ENCODE measurements at places on chromosomes 7 and 10.

- DNase-seq, result no peak
Observed at GRCh38 chr7:107076781-107077698, 32.5 kb downstream of the PRKAR2B start.

DNA sequence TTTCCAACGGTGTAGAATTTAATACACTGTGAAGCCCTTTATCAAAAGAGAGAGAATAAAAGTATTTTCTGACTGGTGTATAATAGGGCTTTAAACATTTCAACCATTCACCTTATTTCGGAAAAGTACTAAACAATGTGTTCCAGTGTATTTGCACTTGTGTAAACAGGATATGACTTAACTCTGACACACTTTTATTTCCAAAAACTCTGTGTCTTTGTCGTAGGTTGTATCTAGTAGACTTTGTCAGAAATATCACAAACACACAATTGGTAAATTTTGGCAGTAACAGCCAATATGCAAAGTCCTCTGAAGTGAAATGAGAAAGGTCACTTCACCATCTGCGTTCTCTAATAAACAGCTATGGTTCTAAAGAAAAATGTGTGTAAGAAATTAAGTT lies 10.3 kb upstream of the TSPAN13 start:
- no peak for DNase-seq

DNA sequence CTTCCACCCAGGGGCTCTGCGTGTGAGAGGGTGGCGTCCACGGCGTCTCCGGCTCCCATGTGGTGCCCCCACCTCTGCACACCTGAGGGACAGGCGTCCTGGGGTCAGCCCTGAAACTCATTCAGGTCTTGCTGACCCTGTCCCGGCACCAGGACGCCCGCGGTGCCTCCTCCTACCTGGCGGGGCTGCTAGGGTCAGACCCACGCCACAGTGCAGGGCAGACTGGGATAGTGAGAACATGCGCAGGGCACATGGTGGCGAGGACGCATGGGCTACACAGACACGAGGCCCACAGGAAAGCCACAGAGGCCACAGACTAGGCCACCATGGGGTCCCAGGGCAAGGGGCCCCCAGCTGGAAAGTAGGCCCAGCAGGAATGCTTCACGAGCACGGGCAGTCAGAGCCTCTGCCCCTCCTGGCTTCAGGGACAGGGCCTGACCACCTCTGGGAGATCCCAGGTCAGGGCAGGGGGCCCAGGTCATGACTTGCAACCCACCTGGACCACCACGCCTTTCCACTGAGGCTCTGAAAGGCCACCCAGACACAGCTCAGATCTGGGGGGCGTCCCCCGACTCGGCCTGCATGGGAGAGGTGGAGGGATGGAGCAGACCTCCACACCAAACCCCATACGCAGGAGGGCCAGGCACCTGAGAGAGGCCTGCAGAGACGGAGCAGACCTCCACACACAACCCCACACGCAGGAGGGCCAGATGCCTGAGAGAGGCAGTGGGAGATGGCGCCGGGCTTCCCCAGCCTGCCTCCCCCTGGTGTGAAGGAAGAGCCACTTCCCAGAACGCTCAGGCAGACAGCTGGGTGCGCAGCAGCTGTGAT lies 188.6 kb downstream of the ELFN1 start:
- no peak for DNase-seq

DNA sequence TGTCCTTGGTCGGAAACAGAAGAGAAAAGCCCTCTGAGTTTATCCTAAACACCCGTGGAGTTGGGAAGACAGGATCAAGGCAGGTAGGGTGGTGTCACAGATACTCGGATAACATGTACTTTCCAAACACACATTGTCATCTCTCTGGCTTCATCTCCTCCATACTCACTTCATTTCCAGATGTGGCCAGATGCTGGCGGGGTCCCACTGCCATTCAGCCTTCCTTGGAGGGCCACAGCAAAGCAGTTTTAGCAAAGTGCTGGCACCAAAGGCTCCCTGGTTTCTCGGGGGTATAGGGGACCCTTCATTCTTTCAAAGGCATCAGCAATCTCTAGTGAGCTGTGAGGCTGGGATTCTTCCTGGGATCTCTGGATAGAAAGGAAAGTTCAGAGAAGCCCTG lies 539.5 kb downstream of the TCERG1L start:
- no peak for DNase-seq

DNA sequence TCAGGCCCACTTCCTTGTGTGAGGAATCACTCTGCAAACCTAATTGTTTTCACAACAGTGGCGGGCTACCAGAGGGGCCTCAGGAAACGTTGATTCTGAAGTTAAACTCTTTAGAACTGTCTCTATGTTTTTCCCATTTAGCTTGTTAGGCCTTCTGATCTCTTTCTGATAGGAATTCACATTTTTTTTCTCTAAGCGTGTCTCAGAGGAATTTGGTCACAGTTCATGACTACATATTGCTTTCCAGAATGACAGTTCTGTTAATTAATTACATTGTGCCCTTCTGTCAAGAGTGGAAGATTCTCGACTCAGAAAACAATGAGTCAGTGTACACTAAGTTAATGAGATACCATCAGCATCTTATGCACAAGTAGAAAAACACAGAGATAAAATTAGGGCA lies 469.2 kb upstream of the C7orf33 start:
- DNase-seq, result no peak

DNA sequence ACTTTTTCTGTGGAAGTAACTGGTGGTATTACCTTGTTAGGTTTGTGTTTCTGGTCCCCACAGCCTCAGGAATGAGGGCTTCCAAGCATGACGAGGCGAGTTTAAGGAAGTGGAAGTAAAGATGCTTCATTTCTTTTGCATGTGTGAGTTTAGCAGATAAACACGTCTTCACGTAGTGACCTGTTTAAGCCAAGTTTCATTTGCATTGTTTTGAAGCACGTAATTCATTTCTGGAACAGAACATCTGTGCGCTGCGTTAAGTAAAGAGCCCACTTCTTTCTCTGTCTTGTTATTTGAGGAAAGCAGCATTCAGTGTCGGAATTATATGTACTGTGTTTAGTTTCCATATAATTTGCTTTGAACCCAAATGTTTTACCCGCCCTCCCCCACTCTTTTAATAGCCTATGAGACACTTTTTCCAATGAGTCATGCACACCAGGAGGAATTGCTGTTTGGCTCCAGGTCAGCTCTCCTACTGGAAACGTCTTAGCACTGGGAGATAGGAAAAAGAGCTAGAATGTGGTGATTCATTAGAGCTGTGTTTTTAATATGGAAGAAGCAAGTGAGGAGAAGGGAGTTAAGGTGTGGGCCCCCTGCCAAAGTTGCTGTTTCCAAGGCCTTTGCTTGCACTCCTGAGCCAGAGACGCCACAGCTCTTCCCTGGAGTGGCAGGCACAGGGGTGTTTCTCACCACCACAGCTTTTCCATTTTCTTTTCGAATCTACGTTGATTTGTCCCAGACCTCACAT lies 36.7 kb downstream of the BTBD16 start:
- peak; percentile 55 for DNase-seq

DNA sequence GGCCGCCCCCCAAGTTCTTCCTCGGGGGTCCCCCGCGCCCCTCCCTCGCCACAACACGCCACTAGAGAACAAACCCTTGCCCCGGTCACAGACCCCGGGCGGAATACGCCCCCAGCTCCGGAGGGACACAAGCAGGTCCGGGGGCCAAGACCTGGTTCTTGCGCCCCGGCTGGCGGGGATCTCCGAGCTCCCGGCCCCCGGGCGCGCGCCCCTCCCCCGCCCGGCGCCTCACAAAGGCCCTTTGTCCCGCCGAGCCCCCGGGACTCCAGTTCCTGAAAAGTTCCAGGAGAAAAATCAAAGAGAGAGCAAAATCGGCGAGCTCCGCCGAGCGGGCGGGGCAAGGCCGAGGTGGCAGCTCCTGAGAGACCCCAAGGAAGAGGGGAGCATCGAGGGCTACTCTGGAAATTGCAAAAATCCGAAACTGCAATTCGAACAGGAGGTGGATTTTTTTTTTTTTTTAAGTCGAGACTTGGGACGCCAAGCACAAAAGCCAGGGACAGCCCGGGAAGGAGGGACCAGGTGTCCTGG lies 4.0 kb downstream of the TNRC18 start:
- no peak for DNase-seq

GRCh38 chr10:106652279-106652678 lies 512.2 kb downstream of the SORCS1 start:
- no peak for DNase-seq

GRCh38 chr10:25786161-25786560 lies 147.9 kb upstream of the MYO3A start:
- no peak for DNase-seq

- DNase-seq, result no peak
Observed at GRCh38 chr10:116403740-116404250, 23.9 kb upstream of the PNLIPRP3 start.

DNA sequence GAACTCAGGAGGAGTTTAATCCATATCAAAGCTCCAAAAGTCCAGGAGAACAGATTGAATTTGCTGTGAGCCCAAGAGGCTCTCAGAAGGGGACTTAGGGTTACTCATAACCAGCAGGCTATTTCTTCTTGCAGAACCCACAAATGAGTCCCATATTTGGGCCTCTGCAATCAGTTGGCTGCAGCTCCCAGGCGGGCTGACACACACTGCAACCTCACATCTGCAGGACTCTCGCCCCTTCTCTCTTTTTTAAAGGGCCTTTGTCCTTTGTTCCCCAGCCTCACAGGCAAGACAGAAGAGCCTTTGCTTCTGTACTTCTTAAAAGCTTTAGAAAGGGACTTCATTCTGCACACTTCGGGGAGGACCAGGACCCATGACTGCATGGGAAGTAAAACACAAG lies 26.7 kb downstream of the CREB3L2 start:
- DNase-seq, result no peak

GRCh38 chr7:98569691-98570337 lies 47.3 kb upstream of the NPTX2 start:
- DNase-seq, result no peak

DNA sequence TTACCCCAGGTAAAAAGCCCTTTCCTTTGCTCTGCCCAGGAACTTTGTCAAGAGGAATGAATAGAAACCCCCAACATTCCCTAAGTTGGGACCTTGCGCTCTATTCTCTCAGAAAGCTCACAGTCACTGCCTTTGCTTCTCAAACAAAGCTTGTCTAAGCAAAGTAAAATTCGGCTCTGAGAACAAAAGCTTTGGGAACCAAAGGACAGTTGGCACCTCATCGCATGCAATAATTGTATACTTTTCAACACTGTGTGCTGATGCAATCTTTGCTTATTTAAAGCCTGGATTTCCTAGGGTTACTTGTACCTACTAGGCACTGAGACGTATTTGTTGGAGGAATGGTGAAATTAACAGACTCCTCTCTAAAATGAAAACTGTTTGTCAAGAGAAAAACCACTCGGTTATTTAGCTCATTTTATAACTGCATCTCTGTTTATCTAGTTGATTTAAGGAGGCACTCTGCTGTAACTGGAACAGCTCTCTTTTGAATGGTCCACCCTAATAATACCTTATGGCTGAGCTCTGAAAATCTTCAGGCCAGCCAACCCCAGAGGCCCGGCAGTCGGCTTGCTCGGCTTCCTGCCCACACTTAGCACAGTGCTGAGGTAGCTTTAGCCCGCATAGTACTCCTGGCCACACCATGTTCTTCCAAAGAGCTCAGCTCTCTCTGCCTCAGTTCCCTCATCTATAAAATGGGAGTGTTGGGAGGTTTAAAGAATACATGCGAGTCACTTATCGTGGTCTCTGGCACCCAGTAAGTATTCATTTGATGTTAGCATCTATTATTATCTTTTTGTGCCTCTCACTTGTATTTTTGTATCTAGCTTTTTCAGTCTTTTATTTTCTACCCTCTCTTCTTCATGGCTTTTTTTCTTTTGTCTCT lies 80.2 kb upstream of the PRR15 start:
- no peak for DNase-seq

GRCh38 chr7:149458235-149458634 lies 2.6 kb downstream of the ZNF777 start:
- DNase-seq, result no peak

DNA sequence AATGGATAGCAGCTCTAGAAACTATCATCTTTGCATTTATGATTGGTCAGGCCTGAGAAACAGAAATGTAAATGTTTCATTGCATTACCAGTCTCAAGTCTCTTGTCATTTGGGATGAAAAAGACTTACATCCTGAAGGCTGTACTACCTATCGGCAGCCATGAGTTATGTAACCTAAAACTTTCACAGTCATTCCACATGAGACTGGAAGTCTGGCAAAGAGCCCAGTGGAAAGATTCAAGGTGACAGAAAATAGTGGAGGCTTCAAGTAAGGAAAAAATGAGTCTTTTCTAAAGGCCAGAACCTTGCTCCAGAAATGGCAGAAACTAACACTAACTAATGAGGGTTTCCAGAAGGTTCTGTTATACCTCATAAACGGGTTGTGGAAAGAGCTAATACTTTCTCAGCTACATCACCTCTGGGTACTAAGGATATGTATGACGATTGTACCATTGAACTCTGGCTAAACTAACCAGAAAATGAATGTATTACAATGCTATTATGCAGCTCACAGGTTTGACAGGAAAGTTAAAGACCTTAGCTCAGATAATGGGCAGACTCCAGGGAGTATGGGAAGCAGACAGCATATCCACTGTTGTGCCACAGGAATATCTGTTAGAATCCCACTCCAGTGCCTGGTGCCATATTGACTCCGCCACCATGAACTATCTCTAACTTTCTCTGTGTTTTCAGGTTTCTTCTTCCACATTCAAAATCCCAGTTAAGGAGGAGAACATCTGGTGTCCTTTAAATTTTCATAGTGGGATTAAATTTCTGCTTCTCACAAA lies 41.7 kb upstream of the DYNC1I1 start:
- DNase-seq, result no peak

DNA sequence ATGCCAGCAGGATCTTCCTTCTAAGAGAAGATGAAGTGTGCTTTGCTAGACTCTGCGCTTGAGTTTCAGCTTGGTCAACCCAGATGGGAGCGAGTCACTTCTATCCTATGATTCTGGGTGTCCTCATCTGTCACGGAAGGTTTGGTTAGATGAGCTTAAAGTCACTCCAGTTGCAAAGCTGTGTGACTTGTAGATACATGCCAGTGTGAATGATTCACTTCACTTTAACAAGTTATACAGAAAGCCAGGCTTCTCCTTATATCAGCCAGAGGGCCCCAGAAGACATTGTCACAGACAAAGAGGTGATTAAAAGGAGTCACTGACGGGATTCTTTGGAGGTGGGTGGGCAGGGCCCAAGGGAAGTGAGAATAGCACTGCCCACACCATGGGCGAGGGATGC lies 122.6 kb upstream of the PFKP start:
- no peak for DNase-seq

DNA sequence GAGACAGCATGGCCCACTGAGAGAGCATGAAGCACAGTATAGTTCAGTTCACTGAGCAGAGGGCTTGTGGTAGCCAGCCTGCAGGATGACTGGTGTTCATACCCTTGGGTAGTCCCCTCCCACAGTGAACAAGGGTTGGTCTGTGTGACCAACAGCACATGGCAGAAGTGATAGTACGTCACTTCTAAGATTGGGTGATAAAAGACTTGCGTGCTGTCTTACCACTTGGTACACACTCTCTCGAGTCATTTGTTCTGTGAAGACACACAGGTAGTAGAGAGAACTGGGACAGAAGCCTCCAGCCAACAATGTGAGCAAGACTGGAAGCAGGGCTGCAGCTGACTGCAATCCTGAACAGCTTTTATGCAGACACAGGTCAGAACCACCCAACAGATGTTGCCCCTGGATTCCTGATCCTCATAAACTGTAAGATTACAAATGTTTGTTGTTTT lies 14.6 kb downstream of the EPC1 start:
- no peak for DNase-seq

Data from H54 (cell line).